ENCODE measurements at places on chromosomes 3 and 15.

DNA sequence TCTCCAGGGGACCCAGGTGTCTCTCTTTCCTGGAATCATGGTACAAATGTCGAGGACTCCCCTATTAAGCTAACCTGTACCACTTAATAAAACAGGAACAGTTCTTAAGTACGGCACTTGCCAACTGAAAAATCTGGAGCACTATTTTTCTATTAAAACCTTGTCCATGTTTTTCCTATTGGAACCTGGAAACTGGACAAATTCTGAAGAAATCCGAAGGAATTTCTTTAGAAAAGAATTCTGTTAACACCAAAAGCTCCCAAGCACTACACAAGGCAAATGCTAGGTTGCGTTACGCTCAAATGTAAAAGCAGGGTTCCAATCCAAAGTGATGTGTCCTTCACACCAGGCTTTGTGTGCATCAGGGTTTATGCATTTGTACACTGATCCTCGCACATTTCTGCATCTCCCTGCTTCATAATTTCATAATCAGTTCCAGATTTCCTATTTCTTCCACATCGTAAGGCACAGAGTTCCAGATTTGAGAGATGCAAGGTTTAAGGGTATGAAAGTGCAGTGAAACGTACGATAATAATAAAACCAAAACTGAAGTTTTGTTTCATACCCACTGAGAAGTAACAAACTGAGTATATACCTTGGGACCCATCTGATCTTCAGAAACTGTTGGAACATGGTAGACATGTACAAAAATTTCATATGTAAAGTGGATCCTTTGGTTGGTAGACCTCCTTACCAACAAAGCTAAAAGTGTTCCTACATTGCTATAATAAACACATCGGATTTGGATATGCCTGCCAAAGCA is 132.1 kb upstream of the WNT5A start:
- DNase-seq: no peak

GRCh38 chr3:71778353-71778752 is 6.6 kb downstream of the PROK2 start:
- no peak for DNase-seq

- no peak for DNase-seq
Observed at GRCh38 chr15:39781967-39782302, 706 bp downstream of the FSIP1 start.

DNA sequence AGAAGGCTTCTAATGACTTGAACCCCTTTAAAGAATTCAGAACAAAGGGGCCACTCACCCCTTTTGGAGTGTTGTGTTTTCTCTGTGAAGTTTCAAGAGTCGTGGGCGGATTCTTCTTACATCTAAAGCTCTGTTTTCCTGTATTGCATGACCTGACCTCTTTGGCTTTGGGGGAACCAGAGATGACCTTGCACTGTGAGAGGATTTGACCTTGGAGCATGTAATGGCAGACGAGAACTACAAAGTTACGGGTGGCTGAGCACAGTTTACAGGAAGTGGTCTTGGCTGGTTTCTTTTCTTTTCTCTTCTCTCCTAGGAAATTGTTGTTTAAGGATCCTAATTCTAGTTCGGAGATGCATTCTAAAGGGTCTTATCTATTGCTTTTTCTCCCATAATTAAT is 6.2 kb upstream of the BDH1 start:
- DNase-seq: no peak

DNA sequence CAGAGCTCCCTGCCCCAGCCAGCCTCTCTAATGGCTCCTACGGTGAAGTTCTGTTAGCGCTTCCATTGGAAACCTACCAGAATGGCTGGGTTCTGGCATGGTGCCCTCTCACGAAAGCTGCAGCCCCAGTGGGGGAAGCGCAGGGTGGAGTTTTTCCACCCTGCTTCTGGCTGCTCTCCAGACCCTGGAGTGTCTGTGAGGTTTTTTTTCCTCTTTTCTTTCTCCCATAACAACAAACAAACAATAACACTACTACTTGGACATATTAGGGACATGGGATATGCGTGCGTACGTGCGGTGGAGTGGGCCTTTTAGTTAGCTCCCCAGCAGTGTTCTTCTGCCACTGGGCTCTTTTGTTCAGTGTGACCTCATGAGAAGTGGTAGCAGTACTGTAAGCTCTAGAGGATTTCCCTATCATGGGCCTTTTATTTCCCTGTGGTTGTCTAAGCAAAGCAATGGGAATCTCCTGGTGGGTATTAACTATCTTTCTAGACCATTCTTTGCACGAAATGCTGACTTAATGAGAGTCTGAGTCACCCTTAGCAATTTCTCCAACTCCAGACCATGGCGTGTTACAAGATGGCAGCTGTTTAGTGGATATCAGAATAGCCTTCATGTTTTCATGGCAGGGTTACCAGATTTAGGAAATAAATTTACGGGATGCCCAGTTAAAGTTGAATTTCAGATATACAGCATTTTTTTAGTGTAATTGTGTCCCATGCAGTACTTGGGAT is 161.9 kb downstream of the FNDC3B start:
- no peak for DNase-seq

DNA sequence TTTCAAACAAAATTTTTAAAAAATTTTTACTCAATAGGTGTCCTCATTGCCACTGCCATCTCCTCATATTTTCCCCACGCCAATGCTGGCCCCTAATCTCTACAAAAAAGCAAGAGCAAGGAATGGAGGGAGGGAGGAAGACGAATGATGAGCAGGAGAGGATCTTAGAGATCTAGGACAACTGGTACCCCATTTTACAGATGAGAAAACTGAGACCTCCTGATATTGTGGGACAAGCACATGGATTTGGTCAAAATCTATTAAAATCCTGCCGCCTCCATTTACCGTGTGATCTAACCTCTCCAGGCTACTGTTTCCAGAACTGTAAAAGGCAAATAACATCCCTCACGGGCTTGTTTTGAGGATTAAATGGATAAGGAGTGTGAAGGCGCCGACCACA is 4.6 kb downstream of the HEG1 start:
- DNase-seq: no peak

DNA sequence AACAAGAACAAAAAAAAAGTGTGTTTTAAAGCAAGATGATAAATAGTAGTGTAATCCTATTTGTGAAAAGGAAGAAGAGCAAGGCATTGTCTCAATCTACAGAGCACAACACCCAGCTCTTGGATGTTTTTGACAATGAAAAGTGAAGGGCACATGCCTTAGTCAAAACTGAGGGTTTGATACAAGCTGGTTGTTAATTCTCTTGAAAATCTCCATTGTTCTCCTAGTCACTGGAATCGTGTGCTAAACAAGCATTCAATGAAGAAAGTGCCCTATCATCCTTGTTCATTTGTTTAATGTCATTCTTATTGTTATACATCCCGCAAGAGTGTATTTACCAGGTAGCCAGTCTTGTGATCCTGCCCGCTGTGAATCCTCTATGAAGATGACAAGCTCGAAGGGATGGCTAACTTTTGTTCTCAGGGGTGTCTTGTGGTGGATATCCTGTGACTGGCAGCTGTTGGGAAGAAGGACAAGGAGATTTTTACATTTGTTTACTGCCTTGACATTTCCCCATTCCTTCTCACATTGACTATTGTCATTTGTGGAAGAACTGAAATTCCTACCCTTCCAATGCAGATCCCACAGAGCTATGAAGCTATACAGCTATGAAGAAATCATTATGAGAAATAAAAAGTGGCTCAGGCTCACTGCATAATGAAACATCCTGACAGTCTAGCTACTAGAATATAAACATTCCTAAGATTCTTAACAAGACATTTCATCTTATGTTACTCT is 175.9 kb downstream of the VGLL3 start:
- no peak for DNase-seq

DNA sequence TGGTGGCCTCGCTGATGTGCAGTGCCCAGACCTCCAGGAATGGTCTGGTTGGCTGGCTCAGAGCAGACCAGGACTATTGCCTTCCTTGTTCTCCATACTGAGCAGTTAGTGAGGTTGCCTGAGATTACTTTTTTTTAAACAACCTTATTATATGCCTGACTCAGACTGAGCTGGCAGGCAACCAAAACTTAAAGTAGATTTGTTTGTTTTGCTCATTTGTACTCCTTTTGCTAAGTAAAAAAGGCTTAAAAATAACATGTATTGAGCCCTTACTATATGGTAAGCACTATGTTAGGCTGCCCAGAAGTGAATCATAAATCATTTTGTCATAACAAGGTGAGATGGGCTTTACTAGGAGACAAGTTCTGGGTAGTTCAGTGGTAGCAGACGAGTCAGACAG is 92.4 kb downstream of the GHSR start:
- DNase-seq: no peak

DNA sequence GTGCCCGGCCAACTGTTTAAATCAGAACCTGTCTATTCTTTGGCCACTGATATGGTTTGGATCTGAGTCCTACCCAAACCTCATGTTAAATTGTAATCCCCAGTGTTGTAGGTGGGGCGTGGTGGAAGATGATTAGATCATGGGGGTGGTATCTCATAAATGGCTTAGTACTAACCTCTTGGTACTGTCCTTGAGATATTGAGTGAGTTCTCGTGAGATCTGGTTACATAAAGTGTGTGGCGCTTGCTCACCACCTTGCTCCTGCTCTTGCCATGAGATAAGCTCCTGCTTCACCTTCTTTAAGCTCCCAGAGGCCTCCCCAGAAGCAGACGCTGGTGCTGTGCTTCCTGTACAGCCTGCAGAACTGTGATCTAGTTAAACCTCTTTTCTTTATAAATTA is 42.4 kb downstream of the REC114 start:
- DNase-seq: no peak

- DNase-seq: no peak
Observed at GRCh38 chr3:31748281-31748932, 215.7 kb downstream of the STT3B start.

DNA sequence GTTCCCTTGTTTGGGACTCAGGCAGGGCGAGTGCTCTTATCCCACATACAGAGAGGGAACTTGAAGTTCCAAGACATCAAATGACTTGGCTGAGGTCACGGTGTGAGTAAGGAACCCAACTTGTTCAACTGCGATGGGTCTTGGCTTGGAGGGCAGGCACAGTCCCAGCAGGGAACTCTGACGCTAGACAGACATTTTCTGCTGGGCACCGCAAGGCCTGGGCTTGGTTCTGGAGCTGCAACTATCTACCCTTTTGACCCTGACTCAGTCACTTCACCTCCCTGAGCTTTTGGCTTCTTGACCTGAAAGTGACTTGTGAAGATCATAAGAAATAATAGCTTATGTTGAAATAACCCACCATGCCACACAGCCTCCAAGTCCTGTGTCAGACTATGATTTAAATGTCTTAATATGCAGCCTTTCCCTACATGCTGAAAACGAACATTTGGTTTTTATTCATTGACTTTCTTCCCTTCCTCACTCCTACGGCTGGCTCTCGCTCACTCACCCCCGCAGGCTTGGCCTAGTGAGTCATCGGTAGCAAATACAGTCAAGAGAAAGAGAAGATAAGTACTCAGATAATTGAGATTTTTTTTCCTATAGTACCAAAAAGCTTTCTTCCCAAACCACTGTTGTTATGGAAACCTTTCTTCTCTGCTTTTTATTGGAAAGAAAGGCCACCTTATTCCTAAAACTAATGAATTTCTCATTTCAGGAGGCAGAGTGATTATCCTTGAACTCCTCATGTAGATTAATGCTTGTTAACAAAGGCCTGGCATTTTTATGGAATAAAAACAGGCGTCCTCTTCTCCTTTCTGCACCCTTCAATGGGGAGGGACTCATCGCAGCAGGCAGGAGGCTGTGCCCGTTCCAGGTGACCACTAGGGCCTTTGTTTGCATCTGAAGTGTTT is 178.4 kb downstream of the ATP10A start:
- DNase-seq: no peak

DNA sequence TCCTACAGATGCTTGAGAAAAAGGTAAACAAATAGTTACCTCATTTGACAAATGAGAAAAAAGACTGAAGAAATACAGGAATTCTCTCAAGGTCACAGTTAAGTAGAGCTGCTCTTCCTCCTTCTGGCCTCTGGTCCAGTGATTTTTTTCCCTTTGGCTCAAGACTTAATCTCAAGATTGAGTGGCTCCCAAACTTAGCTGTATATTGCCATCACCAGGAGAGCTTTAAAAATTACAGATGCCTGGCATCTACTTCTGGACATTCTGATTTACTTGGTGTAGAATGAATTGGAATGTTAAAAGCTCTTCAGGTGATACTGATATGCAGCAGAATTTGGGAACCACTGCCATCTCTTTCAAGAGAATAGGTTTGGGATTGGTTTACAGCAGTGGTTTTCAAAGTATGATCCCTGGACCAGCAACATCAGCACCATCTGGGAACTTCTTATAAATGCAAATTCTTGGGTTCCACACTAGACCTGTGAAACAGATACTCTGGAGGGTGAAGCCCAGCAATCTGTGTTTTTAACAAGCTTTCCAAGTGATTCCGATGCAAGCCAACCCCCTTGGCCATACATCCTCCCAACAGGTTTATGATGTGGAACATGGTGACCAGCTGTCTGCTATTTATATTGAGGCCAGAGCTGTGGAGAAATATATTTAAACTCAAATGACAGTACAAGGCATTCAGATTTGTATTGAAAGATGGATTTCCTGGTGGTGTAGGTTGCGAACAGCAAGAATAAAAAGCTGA is 333.0 kb upstream of the RARB start:
- DNase-seq: no peak

DNA sequence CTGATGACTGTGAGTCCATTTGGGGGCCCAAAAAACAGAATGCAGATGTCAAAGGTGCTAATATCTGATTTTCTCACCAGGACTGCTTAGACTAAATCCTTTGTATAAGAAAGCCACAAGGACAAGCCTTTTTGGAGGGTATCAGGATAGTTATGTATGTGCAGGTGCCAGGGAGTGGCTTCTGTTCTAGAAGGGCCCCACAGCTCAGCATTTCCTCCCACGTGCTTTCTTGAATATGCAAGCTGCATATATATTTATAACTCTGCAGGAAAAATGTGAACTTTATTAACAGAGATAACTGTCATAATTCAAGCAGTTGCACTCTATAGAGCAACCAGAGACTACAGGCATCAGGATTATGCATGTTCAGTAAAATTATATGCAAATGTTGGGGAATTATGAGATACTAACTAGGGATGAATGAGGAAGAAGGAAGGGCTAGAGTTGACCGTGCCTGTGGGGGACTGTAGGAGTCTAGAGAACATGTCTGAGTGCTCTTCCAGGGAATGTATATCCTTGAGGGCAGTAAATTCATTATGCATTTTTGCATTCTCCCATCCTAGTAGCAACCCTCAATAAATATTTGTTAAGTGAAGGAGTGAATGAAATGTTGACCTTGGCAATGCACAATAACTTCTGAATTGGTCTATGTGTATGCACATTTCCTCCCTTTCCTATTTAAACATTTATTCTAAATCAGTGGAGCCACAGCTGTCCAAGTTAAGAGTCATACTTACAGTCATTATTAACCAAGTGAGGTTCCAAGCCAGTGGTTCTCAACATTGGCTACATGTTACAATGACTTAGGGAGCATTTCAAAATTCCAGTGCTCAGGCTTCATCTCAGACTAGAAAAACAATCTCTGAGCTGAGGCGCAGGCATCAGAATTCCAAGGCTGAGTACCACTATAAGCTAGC is 94.8 kb upstream of the ANKRD28 start:
- DNase-seq: no peak

- DNase-seq: no peak
Observed at GRCh38 chr15:95302206-95302605, 1028.3 kb upstream of the NR2F2 start.

DNA sequence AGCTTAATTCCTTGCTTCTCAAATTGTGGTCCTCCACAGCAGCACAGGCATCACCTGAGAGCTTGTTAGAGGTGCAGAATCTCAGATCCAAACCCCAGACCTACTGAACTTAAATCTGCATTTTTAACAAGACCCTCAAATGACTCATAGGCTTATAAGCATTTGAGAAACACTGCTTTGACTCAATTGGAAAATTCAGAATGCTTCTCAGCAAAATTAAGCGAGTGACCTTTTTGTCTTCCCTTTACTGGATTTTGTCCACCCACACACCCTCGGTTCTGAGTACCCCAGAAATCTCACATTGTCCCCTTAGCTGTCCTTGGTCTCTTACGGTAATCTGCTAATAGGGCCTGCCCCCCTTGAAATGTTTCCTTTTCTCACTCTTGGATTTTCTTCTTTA is 17.9 kb downstream of the CD80 start:
- DNase-seq: no peak
